Esophagus squamous epithelium (tissue), 5 donors: ENCODE measurements at places on chromosomes 4 and X.

DNA sequence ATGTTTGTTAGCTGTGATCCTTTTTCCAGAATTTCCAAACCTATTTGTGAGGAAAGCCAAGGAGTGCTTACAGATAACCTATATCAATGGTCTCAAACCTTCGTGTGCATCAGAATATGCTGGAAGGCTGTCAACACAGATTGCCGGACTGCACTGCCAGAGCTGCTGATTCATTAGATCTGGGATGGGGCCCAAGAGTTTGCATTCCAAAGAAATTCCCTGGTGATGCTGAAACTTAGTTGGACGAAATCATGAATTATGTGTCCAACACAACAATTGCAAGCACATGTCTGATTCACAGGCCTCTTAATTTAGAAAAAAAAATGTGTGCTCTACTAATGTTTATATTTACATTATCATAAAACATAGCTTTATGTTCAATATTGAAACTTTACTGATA, 544.0 kb upstream of the AMOT start:
- no peak for DNase-seq
- no peaks in the 10 kb centered on the region for H3K27me3 ChIP-seq
- H3K4me3 ChIP-seq, result no peak overlapping the region
- H3K27ac ChIP-seq, result no peak overlapping the region

DNA sequence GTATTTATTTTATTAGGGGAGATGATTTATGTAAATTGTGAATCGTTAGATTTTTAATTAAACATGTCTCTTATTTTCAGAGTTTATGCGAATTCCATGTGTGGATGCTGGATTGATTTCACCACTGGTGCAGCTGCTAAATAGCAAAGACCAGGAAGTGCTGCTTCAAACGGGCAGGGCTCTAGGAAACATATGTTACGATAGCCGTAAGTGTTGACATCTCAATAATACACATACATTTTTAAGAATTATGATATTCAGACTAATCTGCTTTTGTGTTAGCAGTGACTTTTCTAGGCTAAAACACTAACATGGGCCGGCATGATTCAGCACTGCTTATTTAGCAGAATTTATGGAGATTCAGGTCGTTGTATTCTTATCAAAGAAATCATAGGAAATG, 91.2 kb downstream of the RAP1GDS1 start:
- H3K27ac ChIP-seq, result no peak overlapping the region
- H3K36me3 ChIP-seq, result no peaks in the 10 kb centered on the region
- H3K4me3 ChIP-seq, result no peak overlapping the region
- no peaks in the 10 kb centered on the region for H3K4me1 ChIP-seq

DNA sequence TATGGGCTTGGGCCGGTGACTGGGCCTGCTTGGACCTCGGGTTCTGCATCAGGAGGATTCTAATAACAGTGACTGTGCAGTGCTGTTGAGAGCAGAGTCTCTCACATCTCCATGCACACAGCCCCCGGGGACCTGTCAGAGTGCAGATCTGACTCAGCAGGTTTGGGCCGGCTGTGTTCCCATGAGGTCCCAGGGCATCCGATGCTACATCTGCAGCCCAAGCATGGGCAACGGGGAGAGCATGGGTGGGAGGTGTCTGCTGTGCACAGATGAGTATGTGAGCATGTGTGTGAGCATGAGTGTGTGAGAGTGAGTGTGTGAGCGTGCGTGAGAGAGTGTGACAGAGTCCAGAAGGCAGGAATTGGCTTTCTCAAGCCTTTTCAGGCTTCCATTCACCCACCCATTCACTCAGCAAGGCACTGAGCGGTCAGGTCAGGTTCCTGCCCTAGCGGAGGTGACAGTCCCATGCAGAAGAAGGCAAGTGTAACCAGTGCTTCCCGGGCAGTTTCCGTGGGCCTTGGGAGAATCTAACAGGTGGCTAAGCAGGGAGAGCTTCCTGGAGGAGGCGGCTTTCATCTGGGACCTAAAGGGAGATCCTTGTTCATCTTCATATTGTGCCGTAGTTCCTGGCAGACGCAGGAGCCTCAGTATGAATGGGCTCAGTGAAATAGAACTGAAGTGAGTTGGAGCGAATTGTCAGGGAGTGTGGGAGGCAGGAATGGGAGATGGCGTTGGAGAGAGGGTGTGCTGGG, 62.6 kb downstream of the SORCS2 start:
- H3K27ac ChIP-seq, result no peak overlapping the region
- no peaks in the 10 kb centered on the region for H3K36me3 ChIP-seq
- no peak for DNase-seq
- H3K27me3 ChIP-seq, result no peaks in the 10 kb centered on the region
- H3K4me3 ChIP-seq, result no peak overlapping the region

- no peak for DNase-seq
- H3K36me3 ChIP-seq, result peaks cover 11% of the 10 kb centered on the region
- H3K27me3 ChIP-seq, result no peaks in the 10 kb centered on the region
These were observed 33.9 kb downstream of the NBDY start for GRCh38 chrX:56762707-56763555.

DNA sequence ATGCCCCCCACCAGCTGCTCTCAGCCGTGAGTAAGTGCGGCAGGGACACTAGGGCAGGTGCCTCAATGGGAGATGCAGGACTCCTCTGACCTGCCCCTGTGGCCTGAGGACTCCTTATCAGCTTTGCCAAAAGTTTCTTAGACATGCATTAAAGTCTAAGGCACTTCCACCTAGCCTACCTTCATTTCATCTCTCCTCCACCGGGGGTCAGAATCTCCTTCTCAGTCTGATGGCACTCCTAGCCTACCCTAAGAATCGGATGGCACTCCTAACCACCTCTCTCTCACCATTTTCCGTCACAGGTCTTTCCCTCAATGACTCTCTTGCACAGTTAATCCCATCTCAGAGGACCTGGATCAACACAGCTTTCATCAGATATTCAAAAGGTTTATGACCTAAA, 85.9 kb downstream of the OTC start:
- no peak for DNase-seq
- H3K27ac ChIP-seq, result no peak overlapping the region
- no peaks in the 10 kb centered on the region for H3K27me3 ChIP-seq
- no peaks in the 10 kb centered on the region for H3K36me3 ChIP-seq
- no peaks in the 10 kb centered on the region for H3K4me1 ChIP-seq
- no peak overlapping the region for H3K4me3 ChIP-seq
